ENCODE measurements at places on chromosomes 7 and 10.
A peak's percentile ranks its signal among the peaks of the same experiment; 100 is the strongest.

DNA sequence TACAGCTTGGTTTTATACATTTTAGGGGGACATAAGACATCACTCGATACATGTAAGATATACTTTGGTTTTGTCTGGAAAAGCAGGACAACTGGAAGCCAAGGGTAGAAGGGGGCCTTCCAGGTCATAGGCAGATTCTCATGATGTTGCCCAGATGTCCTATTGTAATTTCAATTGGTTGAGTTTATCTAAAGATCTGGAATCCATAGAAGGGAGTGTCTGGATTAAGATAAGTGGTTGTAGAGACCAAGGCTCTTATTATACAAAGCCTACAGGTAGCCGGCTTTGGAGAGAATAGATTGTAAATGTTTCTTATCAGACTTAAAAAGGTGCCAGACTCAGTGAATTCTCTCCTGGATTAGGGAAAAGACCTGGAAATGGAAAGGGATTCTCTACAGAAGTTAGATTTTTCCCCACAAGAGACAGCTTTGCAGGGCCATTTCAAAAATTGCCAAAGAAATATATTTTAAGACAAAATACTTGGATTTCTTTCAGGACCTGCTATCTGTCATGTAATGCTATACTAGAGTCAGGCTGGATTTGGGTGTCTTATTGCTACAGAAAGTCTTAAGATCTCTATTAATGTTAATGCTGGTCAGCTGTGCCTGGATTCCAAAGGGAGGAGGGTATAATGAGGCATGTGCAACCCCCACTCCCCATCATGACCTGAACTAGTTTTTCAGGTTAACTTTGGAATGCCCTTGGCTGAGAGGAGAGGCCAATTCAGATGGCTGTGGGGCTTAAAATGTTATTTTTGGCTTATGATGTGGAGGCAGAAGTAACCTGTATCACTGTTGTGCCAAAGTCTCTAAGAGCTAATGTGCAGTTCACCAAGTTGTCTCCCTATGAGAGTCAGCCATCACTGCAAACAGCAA lies 511.1 kb upstream of the C7orf33 start:
- DNase-seq, result no peak

DNA sequence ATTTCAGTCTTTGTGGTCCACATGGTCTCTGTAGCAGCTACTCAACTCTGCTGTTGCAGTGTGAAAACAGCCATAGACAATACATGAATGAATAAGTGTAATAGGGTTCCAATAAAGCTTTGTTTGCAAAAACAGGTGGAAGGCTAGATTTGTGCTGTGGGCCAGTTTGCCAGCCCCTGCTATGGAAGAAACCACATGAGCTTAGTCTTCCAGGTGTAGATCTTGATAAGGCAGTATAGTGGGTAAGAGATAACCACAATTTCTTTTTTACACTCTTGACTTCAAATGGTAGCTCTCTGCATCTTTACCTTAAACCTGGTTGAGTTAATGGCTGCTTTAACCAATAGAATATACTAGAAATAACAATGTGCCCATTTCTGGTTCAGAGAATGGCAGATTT lies 135.0 kb upstream of the PALS2 start:
- no peak for DNase-seq

- no peak for DNase-seq
Observed at GRCh38 chr10:44382981-44383748, 1.7 kb downstream of the CXCL12 start.

- no peak for DNase-seq
Observed at GRCh38 chr10:117140525-117140902, 2.4 kb upstream of the VAX1 start.

DNA sequence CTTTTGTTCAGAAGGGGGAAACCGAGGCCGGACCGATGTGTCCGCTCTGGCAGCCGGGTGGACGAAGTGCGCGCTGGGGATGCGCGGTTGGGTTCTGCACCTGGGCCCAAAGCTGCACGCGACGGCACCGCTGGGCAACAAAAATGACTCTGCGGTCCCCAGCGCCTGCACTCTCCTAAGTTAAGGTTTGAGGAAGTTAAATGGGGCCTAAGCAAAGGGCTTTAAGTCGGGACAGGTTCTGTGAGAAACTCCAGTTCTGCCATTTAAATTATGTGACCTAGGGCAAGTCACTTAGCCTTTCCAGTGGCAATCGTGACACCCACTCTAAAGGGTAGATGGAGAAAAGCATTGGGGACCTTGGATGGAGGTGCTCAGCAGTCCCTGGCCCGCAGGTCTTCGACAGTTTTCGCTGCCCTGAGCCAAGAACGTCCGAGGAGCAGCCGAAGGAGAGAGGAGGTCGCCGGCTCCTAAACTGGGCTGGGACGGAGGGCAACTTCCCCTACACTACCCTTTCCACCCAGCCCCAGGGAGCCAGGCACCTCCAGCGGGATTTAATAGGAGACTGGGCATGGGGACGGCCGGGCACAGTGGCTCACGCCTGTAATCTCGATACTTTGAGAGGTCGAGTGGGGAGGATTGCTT lies 534 bp upstream of the ACBD5 start:
- no peak for DNase-seq

- DNase-seq, result no peak
Observed at GRCh38 chr10:5919568-5919967, 29.5 kb downstream of the FBH1 start.

- DNase-seq, result no peak
Observed at GRCh38 chr7:34309116-34309515, 348.9 kb upstream of the NPSR1 start.

DNA sequence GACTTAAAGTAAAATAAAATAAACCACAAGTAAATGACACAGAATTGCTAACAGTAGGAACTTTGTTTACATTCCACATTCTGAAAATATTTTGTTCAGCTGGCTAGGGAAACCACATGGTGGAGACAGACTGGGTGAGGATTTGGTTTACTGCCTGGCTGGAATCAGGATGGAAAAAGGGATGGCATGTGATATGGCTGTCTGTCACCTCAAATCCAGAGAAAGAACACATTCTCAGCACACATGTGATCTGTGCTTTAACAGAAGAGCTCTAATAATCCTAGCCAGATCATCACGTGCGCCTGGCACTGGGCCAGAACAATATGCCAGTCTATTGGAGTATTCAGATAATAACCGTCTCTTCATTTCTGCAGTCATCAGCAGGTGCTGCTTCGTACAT lies 90.9 kb upstream of the PIP4K2A start:
- no peak for DNase-seq

- no peak for DNase-seq
Observed at GRCh38 chr7:88042157-88042556, 108.1 kb downstream of the ADAM22 start.

GRCh38 chr10:113933894-113934532 lies 79.6 kb downstream of the NHLRC2 start:
- no peak for DNase-seq

- DNase-seq, result no peak
Observed at GRCh38 chr10:117944676-117945447, 101.9 kb downstream of the RAB11FIP2 start.

DNA sequence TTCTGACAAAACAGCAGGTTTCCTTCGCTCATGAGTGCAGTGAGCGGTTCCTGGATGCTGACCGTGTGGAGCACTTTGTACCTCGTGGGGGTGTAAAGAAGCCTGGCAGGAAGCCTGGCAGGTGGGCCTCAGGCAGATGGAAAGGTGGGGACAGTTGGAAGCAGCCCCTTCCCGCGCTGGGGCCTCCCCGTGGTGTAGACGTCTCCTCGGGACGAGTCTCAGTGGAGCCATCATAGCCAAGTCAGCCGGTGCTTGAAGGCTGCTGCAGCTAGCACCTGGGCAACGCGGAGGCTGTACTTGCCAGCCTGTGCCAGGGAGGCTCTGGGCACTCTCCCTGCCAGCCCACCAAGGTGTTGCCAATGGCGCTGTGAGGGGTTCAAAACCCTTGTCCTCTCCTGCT lies 154.5 kb downstream of the WDR37 start:
- DNase-seq, result no peak

- peak; percentile 22 for DNase-seq
Observed at GRCh38 chr10:17643339-17643754, 604 bp upstream of the STAM start.

GRCh38 chr7:3301831-3302618 lies 973 bp downstream of the SDK1 start:
- DNase-seq, result no peak

GRCh38 chr7:32175099-32175498 lies 104.9 kb upstream of the PDE1C start:
- DNase-seq, result no peak

GRCh38 chr7:156080596-156080995 lies 268.3 kb upstream of the SHH start:
- DNase-seq, result no peak

DNA sequence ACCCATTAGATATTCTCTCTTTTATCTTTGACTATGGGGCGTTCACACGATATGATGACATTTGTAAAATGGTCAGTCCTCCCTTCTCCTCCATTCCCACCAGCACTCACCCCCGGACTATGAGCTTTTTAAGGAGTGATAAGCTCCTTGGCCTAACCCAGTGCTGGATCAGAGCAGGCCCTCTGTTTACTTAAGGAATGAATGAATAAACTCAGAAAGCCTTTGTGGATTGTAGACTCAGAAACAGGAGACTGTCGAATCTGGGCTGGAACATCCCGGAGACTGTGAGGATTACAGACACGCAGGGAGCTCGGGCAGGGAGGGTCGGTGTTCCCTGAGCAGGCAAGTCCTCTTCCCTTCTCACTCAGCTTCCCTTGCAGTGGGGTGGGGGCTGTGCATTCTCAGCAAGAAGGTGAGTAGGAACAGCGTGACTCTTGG lies 6.8 kb upstream of the ZCCHC24 start:
- DNase-seq, result no peak
